ENCODE measurements at places on chromosomes 12 and 14. TPM values are rescaled to one million over a fixed set of nuclear protein-coding genes. Genes with fewer than 3 reads are reported as not detected.

DNA sequence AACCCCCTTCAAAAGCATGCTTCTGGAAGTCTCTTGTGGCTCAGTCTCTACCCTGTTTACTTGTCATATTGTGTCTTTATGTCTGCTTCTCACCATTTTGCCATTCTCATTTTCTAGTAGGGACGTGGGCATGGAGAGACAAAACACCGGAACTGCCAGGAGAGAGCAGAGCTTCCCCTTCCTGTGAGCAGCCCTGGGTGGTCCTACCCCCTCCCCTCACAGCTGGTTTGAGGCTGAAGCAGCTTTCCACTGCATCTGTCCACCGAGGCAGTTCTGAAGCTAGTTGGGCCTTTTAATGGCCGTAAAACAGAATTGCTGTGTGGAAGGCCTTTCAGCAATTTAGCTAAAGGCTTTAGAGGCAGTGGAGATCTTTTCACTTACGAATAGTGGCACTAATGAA, 77.0 kb downstream of the PELI2 start:
- no peak overlapping the region for H3K27ac ChIP-seq
- H3K36me3 ChIP-seq: no peaks in the 10 kb centered on the region
- no peak for DNase-seq
- H3K27me3 ChIP-seq: no peaks in the 10 kb centered on the region
- no peak overlapping the region for H3K4me3 ChIP-seq

DNA sequence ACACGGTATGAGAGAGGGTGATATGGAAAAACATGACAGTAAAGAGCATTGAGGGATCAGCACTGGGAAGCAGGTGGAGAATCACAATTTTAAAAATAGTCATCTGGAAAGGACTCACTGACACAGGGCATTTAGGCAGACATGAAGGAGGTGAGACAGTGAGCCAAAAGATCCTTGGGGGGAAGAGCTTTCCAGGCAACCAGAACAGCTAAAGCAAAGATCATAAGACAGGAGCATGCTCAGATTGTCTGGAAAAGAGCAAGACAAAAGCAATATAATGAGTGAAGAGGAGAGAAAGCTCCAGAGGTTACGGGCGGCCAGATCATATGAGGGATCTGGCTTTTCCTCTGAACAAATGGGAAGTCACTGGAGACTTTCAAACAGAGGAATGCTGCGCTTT, 63.9 kb downstream of the DENND5B start:
- no peaks in the 10 kb centered on the region for H3K4me1 ChIP-seq
- no peaks in the 10 kb centered on the region for H3K27me3 ChIP-seq
- DNase-seq: no peak
- no peak overlapping the region for H3K27ac ChIP-seq

- H3K4me1 ChIP-seq: peaks cover 39% of the 10 kb centered on the region
- no peaks in the 10 kb centered on the region for H3K36me3 ChIP-seq
- DNase-seq: no peak
- H3K27me3 ChIP-seq: no peaks in the 10 kb centered on the region
- H3K27ac ChIP-seq: peak overlapping the region; percentile 88
Measured at GRCh38 chr14:52701223-52701622, 5.8 kb upstream of the PSMC6 start.

The RNU7-1 gene
- total RNA-seq: not detected

The CLEC4C gene
- not detected for total RNA-seq

The TOX4 gene
- total RNA-seq: 13.2 TPM

The CPNE8 gene
- total RNA-seq: 9.6 TPM
